ENCODE measurements at places on chromosomes 4 and X.

DNA sequence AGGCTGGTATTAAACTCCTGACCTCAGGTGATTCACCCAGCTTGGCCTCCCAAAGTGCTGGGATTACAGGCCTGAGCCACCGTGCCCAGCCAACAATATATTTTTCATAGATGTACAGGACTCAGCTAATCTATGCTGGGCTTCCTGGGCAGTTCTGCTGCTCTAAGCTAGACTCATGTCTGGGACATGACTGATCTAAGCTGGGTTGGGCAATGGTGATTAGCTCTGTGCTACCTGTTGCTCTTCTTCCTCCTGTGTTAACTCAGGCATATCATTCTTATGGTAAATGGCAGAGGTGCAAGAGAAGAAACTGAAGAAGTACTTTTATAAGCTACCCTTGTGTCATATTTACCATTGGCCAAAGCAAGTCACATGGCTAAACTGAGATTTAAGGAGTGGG is 11.4 kb upstream of the SUPT20HL2 start:
- no peak for DNase-seq

DNA sequence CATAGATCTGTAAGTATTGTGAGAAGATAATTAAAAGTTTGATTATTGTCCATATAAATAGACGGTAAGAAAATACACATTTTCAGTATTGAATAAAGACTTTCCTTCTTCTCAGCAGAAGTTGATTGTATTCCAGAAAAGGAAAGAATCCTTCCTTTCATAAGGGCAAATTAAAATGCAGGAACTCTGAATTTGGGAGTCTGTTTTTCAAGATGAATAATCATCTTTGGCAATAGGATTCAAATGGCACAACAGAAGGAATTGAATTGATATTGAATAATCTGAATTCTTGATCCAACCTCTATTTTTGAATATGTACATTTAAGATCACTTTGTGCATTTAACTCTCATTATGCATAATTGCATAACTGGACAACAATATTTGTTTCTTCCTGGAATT is 149.3 kb downstream of the DMD start:
- no peak for DNase-seq

DNA sequence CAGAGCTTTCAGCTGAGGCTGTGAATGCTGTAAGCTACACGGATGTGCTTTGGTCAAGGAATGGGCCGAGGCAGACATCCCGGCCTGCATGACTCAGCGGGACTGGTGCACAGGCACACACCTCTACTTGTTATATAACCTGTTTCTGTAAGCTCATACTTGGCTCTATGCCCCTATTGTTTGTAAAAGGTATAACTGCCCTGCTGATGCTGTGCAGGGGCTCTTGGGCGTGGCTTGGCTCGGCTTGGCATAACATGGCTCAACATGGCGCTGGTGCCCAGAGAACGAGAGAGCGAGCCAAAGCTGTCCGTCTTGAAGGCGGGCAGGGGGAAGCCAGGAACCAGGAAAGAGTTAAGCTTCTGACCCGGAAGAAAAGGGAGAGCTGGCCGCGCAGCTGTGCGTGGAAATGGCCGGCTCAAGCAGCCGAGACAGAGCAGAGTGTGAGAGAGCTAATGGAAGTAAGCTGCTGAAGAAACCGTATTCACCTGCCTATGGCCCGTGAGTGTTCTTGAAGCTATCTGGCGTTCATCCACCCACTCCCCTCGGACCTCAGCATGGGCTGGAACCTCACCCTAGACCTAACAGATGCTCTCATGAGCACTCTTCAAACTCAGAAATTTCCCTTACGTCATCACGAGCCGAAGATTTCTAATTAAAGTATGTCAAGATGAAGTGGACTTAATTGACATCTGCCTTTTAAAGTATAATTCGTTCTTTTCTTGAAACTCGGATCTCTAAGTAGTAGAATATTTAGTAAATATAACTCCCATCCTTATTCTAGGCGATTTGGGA is 286.3 kb upstream of the AGA start:
- no peak for DNase-seq

GRCh38 chrX:29143356-29143755 is 556.1 kb downstream of the IL1RAPL1 start:
- no peak for DNase-seq

- peak; percentile 13 for DNase-seq
Observed at GRCh38 chrX:96474029-96474740, 210.5 kb upstream of the DIAPH2 start.

- peak; percentile 70 for DNase-seq
Observed at GRCh38 chr4:123449780-123450179, 53.2 kb downstream of the SPRY1 start.

DNA sequence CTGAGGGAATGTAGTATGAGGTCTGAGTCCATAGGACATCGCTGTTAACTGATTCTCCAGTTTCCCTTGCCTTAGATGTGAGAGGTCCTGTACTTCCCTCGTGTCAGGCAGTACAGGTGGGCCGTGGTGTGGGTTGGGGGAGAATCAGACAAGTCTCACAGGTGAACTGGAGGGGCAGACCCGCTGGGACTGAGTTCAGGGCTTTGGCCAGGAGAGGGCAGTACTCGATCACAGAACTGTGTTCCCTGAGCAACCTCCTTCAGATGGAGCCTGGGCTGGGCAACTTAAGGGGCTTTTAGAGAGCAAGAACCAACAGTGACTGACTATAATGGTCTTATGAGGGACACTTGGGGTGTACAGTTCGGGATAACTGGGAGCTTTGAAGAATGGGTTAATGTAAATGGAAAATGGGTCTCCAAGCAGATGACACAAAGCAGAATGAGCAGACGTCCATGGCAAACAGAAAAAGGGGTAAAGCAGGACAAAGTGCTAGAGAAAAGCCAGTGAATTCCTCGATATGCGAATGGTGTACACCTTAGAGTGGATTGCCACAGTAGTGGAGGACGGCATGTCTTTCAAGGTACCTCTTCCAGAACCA is 83.6 kb downstream of the CCNG2 start:
- DNase-seq: peak; percentile 14

- no peak for DNase-seq
Observed at GRCh38 chr4:2105559-2105958, 46.4 kb downstream of the NAT8L start.

DNA sequence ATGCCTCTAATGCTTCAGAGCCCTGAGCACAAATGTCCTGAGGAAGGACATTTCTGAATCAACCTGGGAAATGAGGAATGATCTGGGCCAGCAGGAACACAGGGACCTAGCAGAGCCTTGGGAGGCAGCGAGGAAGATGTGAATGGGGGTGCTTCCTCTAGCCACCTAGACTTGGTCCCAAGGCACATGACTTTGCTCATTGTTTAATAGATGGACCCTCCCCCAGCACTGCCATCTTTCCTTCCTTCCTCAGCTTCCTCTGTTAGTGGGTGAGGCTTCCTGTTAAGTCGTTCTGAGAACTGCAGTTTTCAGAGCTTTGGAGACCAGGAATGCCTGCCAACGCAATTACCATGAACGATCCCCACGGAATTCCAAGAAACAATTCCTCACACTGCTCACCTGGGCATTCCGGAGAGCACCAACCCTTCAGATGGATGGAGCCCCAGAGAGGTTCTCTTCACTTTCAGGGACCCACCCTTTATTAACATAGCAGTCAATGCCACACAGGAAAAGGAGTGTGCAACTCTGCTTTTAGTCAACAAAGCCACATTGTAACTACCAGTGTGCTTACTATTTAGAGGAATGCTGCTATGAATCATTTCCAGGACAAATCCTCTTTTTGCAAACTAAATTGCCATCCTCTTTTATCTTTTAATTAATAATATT is 48.5 kb upstream of the STIM2 start:
- DNase-seq: no peak

DNA sequence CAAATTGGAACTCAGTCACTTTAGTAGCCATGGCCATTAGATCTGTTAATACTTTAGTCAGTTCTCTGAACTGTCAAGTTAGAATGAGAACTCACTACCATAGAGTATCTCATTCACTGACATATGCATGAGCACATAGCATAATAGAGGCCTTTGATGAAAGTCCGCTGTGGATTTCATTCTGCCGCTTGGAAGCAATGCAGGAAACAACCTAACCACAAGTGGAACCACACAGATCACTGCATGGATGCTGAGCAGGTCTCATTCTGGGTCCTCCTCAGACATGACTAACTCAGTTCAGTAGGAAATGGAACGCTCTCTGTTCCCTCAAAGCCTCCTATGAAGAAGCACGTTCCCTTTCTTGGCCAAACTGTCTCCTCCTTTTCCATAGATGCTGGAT is 1624.8 kb upstream of the TENM3 start:
- DNase-seq: no peak

DNA sequence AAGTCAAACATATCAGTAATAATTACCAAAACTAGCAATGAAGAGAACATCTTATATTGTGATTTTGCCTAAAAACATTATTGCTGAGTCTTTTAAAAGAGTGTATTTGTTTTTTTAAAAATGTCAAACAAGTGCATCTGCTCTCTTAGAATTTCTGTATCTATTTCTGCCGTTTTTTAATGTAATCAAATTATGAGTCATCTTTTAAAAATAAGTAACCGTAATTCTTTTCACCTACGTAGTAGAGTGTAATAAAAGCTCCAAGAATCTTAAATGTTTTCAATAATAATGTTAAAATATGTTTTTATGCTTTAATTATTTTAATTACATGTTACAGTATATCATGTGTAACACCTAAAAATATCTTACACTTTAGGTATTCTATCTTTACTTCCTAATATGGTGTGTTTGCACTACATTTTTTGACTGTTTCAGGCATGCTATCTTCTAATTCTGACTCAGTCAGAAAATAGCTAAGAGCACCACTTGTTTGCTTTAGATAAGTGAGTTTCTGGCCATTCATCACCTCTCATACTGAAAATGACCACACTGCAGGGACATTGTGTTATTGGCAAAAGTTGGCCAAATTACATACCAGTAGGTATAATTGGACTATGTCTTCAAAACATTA is 368.5 kb downstream of the PCDH7 start:
- peak; percentile 10 for DNase-seq

GRCh38 chr4:174260099-174260498 is 23.4 kb downstream of the FBXO8 start:
- DNase-seq: peak; percentile 81

- no peak for DNase-seq
Observed at GRCh38 chr4:102678695-102679335, 82.0 kb downstream of the MANBA start.

DNA sequence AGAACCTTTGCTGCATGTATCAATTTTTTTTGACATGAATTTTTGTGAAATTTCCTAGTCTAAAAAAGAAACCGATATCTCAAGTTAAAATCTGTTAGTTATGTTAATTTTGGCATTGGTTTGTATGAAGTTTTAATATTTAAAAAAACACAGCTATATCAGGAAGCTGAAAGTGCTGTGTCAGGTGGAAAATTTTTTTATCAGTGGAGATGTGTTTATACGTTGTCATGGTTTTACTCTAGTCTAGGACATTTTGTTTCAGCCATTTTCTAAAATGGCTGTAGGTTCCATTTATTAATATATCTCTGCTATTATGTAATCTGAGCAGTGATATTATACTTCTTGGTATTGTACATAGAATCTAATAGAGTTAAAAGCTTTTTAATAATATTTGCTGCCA is 34.2 kb downstream of the OCRL start:
- no peak for DNase-seq

DNA sequence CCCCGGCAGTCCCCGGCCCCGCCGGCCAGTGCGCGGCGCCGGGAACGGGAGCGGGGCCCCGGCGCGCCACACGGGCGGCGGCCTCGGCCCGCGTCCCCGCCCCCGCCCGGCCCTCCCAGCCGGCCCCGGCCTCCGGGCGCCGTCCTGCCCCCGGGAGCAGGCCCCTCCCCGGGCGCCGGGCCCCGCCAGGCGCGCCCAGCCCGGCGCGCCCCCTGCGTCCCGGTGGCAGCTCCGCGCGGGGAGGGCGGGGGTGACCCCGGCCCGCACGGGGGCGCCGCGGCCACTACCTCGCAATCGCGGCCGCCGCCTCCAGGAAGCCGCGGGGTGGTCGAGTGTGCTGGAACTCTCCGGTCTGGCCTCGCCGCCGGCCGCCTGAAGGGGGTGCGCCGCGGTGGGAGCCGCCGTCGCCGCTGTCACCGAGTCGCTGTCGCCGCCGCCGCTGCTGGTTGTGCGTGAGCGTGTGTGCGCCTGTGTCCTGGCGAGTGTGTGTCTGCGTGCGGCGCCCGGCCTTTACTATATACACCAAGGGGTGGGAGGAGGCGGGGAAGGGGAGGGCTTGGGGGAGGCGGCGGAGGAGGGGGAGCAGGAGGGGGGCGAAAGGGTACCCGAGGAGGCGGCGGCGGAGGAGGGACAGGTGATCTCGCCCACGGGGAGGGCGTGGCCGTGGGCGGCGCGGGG is at the start of gene RAI2:
Gene RAI2, minus strand, starts transcription at position 488 of the 678 bp plus-strand sequence. CDS start 59,288 bp downstream, outside the sequence.
- DNase-seq: no peak

DNA sequence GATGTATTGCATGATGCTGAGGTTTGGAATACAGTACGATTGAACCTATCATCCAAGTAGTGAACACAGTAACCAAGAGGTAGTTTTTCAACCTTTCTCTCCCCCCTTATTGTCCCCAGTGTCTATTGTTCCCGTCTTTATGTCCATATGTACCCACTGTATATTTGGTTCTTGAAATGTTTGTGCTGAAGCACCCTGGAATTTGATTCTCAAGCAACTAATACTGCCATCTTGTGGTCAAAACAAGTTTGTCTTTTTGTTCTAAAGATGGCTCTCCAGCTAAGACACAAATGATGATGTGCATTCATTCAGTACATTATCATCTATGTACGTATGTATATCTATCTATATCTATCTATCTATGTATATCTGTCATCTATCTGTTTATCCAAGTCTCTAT is 33.5 kb upstream of the DCX start:
- DNase-seq: peak; percentile 7

DNA sequence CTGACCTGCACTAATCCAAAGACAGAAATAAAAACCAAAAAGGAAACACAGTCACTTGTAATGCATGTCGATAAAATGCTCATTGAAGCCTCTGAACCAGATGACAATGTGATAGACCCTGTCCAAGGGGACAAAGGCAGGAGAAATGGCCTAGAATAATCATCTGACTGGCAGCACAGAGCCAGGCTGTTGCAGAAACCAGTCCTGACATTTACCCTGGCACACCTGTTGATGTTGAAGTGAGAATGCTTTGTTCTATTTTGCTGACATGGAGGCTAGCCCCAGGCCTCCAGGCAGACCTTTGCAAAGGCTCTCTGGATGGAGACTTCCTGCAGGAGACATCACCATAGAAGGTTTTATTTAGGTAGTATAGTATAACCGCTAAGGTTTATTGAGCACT is 41.0 kb downstream of the TFDP3 start:
- no peak for DNase-seq

DNA sequence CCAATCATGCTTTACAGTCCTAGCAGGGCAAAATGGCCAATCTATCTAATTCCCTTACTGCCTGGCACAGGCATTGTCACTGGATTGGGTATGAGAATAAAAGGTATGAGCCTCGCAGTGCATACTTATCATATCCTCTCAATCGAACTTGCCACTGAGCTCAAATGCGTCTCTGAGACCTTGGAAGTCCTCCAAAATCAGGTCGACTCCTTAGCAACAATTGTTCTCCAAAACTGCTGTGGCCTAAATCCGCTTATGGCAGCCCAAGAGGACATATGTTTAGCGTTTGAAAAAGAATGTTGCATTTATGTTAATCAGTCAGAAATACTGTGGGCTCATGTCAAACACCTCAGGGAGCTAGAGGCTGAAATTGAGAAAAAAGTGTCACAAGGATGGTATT is 69.7 kb downstream of the SPIN4 start:
- no peak for DNase-seq

- DNase-seq: no peak
Observed at GRCh38 chrX:154829134-154829533, 5.3 kb downstream of the SMIM9 start.
